GDM1 (cell line): ENCODE measurements at places on chromosomes 7 and 10.

DNA sequence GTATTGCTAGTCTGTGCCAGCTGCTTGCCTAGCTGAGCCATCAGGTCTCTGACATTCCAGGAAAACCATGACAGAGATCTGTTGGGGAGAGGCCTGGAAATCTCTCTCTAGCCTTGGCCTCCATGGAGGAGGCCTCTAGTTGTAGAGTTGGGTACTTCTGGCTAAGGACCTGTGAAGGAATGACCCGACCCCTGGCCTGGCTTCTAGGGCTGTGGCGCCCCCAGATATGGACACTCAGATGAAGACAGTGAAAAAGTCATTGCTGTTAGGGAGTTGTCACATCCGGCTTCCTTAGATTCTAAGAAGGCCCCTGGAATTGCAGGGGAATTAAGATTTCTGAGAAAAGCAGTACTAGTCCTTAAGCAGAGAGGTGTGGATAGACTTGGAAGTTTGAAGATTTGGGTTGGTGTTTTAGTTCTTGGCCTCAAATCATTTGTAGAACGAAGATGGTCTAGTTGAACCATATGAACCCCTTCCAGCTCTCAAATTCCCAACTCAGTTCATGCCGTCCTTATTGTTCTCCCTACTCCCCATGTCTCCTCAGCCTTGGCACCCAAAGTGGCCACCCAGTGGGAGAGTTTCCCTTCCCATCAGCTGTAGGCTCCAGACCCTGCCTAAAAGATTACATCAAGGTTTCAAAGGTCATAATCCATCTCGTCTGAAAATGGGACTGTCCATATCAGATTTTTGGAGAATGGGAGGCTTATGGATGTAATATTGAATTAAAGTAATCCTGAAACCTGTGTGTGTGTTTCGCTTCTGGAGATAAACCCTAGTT, 7.0 kb downstream of the HHEX start:
- DNase-seq, result no peak

DNA sequence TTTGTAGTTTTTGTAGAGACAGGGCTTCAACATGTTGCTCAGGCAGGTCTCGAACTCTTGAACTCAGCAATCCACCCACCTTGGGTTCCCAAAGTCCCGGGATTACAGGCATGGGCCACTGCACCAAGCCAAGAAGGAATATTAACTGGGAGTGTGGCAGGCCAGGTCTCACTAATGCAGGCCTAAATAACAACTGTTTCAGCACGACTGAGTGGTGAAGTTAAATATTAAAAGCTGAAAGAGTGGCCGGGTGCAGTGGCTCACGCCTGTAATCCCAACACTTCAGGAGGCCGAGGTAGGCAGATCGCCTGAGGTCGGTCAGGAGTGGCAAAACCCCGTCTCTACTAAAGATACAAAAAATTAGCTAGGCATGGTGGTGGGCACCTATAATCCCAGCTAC, 21.1 kb downstream of the CHUK start:
- DNase-seq, result no peak

DNA sequence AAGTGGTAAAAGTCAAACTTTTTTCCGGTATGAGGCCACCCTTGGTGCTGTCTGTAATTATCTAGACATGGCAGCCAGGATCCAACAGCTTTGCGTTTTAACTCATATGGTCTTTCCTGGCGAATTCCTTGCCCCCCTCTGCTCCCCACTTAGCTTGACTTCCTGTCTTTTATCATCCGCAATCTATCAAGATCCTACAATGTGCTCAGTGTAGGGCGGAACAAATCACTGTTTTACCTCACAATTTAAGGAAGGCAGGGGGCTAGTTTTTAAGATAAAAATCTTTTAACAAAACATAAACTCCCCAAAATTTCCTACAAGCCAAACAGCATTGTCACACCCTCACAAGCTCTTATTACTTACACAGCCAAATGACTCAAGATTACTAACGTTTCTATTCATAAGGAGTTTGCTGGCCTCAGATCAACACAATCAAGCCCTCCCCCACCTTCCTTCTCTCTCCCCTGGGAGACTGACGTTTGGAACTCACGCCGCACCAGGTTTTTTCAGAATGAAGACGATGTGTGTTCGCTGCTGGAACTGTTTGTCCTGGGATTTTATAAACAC, 1.3 kb upstream of the CDK14 start:
- DNase-seq, result no peak

DNA sequence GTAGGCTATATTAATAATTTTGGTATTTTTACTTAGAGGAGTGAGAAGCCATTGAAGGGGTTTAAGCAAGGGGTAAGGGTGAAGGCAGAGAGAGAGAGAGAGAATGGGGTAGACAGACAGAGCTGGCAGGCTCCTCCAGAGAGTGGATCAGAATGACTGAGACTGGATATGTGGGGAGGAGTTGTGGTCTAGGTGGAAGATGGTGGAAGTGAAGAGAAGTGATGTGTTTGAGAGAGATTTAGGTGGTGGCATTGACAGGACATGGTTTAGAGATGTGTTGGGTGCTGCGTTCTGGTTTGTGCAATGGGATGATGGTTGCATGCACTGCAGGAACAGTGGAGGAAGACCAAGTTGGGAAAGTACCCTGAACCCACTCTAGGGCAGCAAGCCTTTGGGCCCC, 92.2 kb downstream of the CCNY start:
- DNase-seq, result no peak

DNA sequence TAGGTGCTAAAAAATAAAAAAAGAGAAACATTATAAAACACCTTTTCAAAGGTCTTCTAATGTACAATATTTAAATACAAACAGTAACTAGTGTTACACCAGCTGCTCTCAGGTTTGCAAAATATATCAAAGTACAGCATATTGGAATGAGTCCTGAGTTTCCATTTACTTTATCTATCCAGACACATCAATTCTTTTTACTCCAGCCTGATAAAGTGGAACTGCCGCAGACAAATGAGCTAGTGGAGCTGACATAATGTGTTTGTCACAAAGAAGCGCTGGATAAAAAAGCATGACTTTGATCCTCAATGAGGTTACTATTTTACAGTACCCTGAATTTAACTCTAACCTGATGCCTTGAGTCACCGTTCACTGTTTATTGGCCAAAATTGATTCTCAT, 1243.1 kb downstream of the GATA3 start:
- DNase-seq, result no peak

DNA sequence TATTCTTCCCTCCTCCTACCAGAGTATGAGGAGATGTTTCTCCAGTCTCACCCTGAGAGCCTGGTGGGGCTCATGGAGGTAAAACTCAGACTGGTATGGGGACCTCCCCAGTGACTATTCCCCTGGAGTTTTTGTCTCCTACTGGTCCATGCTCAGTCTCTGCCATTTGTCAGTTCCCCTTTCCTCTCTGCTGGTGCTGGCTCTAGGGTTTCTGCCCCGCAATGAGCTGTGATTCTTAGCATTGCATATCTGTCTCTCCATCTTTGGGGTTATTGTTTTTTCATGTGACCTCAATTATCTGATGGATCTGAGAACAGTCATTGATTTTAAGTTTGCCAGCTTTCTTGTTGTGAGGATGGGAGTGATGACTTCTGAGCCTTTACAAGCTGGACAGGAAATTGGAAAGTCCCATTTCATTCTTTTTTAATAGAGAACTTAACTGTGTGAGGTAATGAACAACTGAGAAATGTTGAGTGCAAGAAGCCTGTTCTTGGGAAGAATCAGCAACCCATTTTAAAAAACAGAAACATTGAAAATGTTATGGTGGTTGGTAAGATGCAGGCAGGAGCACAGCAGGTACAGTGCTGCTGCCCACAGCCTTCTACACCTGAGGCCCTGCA, 26.9 kb downstream of the NACAD start:
- DNase-seq, result no peak

DNA sequence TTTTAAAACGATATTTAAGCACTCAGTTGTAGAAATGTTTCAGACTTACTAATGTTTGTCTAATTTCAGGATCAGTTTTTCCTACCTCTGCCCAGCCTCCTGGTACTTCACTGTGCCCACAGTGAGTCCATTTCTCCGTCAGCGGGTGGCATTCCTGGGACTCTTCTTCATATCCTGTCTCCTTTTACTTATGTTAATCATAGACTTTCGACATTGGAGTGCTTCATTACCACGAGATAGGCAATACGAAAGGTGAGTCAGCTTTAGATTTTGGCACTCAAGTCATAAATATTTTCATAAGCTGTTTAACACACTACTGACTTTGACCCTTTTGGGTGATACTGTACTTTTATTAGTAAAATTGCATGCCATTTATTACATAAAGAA, 2.1 kb downstream of the ENTPD7 start:
- DNase-seq, result no peak

DNA sequence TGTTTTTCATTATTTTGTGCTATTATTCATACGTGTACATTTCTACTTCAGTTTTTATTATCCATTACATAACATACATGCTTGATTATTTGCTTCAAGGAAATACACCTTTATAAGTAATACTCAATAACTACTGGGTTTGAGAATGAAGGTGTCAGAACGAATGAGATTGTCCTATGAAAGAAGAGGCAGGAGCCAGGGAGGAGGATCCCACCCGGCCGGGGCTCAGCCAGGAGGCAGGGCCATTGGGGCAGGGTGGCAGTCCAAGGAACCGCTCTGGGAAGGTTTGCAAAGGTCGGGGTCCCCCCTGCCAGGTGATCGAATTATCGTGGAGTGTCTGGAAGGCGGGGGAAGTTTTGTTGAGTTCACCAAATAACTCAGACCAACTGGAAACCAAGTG, 9.1 kb downstream of the TRIM56 start:
- no peak for DNase-seq

GRCh38 chr10:33981301-33981700, 646.8 kb upstream of the NRP1 start:
- DNase-seq, result no peak

- DNase-seq, result no peak
Observed at GRCh38 chr7:50088463-50089129, 4.5 kb downstream of the ZPBP start.
